ENCODE measurements at places on chromosomes 4 and X.

- no peak for DNase-seq
Measured at GRCh38 chr4:8326206-8326605, 56.7 kb downstream of the HTRA3 start.

DNA sequence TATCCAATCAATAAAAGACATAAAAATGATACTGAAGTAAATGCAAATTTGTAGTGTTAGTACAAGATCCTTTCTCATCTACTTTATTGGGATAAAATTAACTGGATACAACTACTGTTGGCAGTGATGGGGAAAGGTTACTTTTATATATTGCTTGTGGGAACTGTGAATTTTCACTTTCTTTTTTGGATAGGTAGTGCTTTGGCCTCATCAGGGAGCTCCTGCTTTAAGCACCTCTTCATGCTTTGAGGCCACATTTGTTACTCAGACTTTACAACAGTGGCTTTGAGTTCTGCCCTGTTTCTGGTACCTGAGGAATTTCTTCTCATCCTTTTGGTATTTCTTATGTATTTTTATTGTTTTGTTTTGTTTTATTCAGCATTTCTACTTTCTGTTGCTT lies 316.8 kb upstream of the ZCCHC13 start:
- DNase-seq = no peak

DNA sequence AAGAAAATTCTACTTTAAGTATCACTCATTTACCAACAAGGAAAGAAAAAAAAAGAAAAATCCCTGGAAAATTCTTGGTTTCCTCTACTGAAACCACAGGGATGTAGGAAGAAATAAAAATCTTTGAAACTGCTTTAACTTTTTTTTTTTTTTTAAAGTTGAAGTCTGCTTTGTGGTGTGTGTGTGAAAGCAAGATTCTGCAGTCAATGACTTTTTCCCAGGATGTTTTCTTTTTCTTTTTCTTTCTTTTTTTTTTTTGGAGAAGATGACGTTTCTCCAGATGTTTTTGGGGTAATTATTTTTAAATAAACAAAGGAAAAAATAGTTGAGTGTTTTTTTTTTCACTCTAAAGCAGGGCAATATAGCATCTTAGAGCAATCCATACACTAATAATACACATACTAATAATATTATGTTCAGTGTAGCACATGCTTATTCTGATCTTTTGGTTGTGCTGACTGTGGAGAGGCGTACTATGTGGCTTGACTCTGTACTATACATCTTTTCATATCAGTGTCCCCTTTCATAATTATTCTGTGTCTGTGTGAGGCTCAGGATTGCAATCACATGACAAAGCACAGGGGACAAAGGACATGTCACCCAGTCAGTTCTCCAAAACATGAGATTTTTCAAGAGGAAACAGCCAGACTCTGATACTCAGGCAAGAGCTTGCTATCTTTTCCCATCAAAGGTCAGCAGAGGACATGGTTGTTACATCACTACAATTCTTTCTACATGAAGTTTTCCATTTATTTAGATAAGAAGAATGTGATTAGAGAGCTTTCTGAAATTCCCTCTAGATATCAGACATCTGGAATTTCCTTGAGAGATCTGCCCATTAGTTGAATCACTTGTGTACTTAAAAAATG lies 111.0 kb downstream of the PDE5A start:
- DNase-seq = no peak

- DNase-seq = no peak
Measured at GRCh38 chr4:126223784-126224407, 909.1 kb downstream of the FAT4 start.

- no peak for DNase-seq
Measured at GRCh38 chrX:10501611-10502010, 118.8 kb downstream of the MID1 start.

DNA sequence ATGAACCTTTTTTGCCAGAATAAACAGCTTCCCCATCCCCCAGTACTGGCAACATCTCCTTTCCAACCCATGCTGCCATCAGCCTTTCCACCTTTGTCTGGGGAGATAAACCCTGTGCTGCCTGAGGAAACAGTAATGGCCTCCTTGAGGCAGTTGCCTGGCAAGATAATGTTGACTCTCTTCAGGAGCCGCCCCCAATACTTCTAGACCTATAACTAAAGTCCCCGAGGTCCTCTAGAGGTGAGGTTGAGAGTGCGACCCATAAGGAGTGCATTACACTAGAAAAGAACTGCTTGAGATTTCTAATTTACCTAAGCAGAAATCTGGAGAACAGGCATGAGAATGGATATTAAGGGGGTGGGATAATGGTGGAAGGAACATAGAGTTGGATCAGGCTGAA lies 963.2 kb upstream of the PCDH7 start:
- no peak for DNase-seq

DNA sequence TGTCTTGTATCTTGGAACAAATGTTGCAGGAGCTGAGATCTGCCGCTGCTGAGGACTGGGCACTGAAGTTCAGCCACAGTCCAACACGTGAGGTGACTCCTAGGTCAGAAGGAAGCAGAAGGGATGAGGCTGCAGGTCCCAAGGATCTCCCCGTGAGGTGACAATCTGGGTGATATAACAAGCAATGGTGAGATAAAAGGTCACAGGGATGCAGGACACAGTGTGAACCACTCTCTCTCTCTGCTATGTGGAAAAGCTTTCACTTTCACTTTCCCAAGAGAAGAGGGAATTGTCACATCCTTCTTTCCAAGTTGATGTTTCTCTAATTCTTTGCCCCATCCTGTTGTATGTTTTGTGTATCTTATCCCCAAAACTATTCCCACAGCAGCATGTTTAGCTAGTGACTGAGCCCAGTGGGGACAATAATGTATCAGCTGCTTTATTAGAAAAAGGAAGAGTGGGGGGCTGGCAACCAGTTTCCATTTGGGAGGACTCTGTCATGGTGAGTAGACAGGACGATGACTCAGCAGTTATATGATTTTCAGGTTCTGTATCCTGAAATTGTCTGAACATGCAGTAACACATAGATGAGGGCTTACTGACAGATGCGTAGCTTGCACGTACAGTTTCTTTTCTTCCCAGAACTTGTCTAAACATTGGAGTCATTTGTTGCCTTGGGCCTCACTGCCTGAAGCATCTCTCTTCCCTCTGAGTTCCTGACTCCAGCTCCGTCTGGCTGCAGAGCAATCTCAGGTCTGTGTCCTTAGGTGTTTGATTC lies 1415.8 kb upstream of the TENM3 start:
- peak; percentile 19 for DNase-seq

- DNase-seq = no peak
Measured at GRCh38 chr4:6205567-6205931, 5.2 kb upstream of the JAKMIP1 start.

DNA sequence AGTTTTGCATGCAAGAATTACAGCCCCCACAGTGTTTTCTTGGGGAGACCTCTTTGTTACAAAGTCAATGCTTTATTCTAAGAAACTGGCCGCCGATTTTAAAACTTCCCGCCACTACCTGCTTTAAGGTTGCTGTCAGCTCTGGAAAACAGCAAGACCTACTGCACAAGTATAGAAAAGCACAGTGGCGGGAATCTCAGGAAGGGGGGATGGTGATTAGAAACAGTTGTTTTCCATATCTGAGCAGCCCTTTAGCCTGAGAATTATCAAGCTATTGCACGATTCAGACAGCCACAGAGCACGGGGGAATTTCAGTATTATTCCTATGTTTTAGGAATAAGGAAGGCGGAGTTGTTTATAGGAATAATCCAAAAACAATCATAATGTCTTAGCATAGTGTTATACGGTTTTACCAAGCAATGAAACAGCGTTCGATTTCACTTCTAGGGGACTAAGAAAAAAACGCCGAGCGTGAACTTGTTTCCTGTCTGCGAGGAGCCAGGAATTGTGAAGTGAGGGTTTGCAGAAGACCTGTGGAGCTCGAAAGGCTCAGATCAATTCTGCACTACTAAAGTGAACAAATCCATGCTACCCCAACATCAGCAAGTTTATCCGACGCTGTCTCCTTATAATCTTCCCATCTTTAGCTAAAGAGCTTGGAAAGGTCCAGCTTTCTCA lies 81.3 kb downstream of the HMGN5 start:
- no peak for DNase-seq

DNA sequence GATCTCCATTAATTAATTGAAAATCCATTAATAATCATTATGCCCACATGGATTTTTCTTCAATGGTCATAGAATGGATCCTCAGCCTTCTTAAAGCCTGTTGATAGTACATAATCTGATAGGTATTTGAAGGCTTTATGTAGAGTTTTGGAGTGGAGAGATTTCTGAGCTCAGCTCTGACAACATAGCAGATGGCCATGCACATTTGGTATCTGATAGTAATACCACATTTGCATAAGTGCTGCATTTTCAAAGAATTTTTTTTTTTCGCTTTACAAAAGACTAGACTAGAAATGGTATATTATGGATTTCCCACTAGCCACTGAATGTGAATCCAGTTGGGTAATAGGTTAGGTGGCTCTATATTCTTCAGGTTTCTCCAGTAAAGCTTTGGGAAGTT lies 440.6 kb downstream of the FGF13 start:
- no peak for DNase-seq

DNA sequence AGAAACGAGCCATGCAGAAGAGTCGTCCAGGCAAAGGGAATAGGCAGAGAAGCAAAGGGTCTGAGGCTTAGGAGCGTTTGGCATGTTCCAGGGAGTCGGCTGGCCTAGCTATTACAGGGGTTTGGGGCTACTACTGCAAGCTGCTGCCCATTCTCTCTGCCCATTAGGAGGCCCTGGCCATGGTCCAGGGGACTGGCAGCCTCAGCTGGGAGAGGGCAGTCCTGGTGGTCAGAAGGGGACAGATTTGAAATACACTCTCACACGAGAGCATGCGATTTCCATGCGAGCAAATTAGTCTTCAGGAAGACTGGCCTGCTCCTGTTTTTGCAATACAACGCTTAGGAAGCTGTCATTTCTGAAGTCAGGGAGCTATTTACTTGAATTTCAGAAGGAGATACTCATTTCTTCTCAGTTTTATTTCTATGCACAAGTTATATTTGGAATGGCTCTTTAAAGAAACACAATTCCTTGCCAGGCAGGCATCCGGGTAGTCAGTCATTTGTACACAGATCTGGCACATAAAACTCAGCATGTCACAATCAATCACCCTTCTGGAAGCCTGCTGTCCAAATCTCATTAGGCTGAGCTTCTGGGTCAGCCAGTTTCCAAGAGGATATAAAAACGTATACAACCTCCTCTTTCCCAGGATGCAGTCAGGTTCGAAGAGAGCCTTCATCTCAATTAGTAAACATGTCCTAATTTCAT lies 27.0 kb downstream of the PROM1 start:
- DNase-seq = no peak

DNA sequence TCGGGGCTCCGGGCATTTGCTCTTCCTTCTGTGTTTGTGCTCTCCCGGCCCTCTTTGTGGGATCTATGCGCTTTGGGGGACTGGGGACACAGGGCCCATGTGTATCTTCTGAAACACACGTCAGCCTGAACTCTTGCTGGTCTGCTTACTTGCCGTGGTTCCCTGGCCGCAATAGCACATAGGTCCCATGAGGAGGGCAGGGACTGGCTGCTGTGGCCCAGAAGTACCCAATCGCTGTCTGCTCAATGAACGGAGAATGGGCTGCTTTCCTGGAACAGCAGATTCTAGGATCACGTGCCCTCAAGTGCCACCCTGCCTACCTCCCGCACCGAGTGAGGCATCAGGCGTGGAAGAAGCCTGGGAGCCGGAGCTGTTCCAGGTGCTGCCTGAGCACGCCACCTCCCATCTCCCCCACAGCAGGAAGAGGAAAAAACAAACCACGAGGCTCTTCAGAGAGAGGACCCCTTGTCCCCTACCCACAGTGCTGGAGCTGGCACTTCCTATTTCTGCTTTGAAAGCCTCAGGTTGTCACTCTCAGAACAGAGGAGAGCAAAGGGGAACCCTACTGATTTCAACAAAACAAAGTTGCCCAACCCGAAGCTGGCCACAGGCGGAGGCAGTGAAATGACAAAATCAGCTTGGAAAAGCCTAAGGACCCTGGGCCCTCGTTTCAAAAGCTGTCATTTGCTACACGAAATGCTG lies 3.8 kb downstream of the G6PD start:
- no peak for DNase-seq

DNA sequence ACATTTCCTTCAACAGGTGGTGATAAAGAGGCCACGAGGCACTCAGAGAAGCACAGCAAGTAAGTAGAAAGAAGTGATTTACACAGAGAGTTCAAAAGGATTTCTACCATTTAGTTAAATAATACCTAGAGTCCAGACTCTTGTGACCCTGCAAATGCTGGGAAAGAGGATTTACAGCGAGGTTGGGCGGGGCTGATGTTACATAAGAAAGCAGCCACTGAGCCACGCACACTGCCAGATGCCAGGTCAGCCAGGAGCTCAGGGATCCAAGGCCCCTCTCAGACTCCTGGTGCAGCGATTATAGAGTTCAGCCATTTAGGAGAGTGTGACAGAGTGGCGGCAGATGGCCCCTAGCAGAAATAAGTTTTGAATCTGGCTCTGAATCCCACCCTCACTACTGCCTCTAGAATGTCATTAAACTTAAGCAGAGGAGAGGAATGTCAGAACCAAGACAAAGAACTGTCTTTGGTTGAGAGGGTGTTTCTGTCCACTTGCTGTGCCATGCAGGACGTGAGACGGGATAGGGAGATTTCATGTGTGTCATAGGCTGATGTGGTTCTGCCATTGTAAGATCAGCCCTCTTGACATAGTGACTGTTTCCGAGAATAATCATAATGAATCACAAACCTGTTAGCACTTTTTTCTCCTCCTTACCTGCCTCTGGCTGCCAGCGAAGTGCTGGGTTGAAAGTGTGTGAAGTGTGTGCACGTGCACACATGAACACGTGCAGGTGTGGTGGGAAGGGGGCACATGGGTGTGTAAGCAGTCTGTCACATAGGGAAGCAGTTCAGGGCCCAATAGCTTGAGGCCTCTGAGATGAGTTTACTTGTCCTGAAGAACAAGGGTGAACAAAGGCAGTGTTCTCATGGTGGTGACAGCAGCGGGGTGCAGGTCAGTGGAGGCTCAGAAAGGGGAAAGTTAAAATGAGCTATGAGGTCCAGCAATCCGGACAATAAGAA lies 50.1 kb downstream of the MFAP3L start:
- DNase-seq = no peak

- DNase-seq = no peak
Measured at GRCh38 chrX:112835019-112835418, 5.6 kb downstream of the AMOT start.

DNA sequence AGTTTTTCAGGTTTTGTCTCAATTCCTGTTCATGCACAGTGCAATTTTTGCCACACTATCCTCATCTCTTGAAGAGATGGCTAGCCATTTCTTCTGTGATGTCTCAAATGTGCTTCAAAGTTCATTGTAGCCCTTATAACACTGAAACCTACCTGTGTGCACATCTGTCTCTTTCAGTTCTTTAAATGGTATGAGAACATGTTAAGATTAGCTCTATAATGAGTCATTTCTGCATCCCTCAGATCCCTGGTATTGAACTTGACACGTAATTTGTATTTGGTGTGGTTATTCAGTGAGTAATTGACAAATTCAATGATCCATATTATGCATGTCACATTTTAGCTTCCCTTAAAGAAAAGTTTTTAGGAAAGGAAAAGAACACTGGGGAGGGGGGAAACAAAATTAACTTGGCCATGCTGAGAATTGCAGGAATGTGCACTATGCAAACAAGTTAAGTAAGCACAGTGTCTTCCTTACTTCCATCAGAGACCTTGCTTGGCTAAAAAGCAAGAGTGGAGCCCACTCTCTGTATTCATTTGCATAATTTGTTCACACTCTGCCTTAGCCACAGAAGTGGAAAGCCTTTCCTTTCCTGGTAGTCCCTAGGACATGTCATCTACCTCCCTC lies 659.8 kb upstream of the MAGEB2 start:
- peak; percentile 29 for DNase-seq

GRCh38 chr4:90074322-90074886 lies 52.8 kb upstream of the CCSER1 start:
- DNase-seq = no peak

- no peak for DNase-seq
Measured at GRCh38 chr4:138021139-138021830, 220.9 kb downstream of the SLC7A11 start.

- no peak for DNase-seq
Measured at GRCh38 chrX:71131510-71131909, 13.1 kb downstream of the MED12 start.

Measured in GM20000 (cell line).